ENCODE measurements at places on chromosomes 2 and 18.

DNA sequence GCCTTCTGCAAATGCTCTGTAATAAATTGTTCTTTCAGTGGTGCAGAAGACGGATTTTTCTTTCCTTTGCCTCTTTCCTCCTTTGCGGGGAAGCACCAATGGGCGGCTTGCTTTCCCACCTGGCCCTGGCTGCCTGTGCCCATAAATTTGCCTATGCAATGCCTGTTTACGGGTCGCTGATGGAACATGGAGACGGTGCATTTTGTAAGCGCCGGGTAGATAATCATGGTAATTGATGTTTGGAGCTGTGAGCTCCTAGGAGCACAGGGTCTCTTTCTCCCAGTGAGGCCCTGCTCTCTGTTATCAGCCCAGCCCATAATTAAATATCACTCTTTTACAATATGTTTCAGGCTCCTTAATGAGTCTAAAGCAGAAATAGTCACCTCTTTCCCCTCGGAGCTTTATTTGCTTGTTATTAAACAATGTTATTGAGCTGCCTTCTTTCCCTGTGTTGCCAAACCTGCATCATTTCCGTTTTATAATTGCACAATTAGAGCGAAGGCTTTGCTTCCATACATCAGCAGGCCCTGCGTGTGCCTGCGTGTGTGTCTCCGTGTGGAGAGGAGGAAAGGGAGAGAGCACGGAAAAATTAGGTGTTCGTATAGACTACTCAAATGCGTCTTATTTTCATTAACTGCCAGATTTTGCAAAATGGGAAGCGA, 437.4 kb upstream of the POU3F3 start:
- no peak for DNase-seq

DNA sequence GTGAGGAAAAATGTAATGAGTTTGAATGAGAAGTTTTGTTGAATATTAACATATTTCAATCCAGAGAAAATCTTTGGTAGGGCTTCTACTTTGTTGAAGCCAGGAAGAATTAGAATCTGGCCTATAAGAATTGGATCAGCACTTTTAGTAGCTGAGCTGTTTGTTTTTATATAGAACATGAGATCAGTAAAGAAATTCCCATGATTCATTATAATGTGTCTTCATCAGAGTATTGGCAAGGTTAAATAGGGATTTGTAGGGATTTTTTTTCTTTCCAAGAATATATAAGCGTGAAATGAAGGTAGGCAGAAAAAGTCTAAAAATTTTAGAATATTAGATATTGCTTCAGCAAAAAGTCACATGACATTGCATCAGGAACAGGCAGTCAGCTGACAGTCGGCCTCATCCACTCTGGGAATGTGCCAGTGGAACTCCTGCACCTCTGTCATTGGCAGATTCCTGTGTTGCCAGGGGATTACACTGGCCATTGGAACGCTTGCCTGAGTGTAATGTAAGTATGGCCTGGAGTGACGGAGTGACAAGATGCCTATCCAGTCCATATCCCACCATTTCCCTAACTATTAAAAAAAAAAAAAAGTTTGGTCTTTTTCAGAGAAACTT, 60.6 kb downstream of the SERTAD2 start:
- DNase-seq: no peak

GRCh38 chr18:53056064-53056463, 716.1 kb downstream of the DCC start:
- no peak for DNase-seq

GRCh38 chr2:199955007-199955338, 318 bp downstream of the TYW5 start:
- DNase-seq: no peak

GRCh38 chr18:76475450-76476194, 19.4 kb downstream of the ZNF516 start:
- no peak for DNase-seq

DNA sequence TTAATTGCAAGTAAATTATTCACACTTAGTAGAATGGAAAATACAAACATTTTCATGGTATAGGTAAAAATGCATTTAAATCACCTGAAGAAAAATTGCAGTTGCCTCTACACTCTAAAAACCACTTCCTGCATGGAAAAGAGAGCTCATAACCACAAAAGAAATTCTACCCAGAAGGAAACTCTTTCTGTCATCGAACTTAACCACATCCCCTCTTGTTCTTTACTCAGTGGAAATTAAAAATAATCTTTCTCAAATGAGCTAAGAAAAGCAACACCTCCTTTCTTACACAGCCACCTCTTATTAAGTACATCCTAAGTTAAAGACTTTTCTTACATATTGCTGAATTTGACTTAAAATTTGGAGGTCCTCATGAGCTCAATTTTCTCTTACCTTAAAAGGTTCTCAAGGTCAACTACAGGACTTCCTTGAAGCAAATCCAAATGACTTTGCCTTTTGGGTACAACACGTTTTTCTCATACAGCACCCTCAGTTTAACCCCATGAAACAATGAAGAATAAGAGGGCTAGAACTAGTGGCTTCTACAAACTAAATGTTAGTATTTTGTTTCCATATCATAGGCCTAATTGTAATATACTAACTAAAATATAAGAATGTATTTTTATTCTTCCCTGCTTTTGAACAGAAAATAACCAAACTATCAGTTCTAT, 109.1 kb upstream of the CRIM1 start:
- DNase-seq: no peak

DNA sequence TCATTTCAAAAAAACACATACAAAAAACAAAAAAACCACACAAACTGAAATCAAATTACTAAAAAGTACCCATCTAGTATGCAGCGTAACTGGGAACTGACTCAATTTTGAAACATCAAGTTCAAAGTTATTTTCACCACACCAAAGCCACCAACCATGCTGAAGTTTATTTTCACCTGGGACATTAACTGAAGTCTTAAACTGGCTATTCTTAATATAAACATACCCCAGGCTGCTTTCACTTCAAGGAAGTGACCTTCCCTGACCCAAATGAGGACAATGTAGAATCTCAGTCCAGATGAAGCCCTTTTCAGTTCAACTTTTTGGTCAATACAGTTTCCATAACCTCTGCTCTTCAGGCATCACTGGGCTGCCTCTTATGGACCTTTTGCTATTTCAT, 84.6 kb downstream of the PIGN start:
- no peak for DNase-seq

GRCh38 chr2:216879727-216880508, 20.1 kb upstream of the TNP1 start:
- peak; percentile 66 for DNase-seq

DNA sequence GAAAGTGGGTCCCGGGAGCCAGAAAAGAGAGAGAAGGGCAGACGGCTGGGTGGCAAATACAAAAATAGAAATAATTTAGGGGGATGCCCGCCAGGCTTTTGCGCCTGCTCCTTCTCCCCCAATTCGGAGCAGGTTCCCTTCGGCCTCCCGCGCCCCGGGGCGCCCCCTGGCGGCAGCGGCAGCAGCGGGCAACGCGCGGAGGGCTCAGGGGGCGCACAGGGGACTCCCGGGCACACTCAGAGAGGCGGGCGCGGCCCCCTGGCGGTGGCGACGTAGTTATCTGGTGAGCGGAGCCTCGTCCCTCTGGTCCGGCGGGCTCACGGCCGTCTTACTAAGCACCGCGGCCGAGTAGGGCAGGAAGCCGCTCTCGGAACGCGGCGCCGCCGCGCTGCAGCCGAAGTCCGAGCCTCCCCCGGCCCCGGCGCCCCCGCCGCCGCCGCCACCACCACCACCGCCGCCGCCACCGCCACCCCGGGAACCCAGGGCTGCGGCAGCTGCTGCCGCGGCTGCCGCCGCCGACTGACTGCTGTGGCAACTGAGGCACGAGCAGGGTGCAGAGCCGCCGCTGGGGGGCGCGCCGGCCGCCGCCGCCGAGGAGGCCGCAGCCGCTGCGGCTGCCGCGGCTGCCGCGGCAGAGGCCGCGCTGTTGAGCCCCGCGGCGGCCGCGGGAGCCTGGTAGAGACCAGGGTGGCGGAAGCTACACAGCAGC, 3.8 kb downstream of the EVX2 start:
- DNase-seq: no peak

GRCh38 chr18:44536046-44536445, 144.6 kb upstream of the SETBP1 start:
- no peak for DNase-seq

DNA sequence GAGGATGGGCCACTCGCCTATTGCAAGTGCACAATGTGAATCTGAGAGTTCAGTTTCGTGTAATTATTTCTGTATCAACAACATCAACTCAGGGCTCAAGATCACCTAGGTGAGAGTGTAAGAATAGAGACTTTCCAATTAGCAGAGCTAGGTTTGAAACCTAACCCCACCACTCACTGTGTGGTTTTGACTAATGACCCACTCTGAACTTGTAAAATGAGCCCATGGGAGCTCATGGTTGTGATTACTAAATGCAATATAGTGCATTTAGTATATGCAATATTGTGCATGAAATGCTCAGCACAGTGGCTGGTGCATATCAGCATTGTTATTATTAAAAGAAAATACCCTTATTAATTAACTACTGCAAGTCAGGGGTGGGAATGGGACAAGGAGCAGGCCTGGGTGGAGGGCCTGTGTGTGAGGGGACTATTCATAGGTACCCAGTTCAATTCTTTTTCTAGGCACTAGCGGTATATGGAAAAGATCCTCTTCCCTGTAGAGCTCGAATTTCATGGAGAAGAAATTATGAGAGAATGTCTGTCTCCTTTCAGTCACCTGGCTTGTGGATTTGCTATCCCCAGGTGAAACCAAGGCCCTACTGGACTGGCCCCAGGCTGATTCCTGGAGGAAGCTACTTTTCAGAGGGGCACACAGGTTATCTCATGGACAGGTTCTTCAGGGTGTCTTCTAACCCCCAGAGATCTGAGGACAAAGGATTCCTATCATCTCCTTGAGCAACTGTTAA, 169.5 kb downstream of the GFPT1 start:
- DNase-seq: no peak

DNA sequence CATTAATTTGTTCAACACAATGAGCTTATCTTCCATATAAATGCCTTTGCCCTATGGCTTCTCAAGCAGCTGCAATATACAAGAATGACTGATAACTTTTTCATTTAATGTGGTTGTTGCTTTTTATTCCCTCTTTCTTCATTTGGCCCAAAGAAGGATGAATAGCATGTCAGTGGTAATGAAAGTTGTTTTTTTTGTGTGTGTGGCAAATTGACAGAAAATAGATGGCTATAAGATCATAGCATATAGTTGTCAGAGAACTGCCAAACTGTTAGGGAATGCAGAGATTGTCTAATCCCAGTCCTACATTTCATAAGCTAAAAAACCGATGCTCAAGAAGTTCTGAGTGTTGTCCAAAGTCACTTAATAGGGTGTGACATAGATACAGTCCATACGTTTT, 244.3 kb downstream of the ACTR3 start:
- no peak for DNase-seq

- DNase-seq: no peak
Measured at GRCh38 chr2:221380062-221380461, 192.0 kb downstream of the EPHA4 start.

DNA sequence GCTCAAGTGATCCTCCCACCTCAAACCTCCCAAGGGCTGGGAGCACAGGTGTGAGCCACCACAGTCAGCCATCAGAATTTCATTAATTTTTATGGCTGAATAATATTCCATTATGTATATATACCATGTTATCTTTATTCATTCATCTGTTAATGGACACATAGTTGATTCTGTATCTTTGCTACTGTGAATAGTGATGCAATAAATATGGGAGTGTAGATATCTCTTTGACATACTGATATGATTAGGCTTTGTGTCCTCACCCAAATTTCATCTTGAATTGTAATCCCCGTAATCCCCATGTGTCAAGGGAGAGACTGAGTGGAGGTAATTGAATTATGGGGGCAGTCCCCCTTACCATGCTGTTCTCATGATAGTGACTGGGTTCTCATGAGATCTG, 38.2 kb upstream of the REEP1 start:
- no peak for DNase-seq

GRCh38 chr2:191087311-191087710, 63.5 kb downstream of the STAT4 start:
- DNase-seq: no peak

GRCh38 chr2:176473177-176473576, 203.9 kb downstream of the MTX2 start:
- DNase-seq: peak; percentile 79

DNA sequence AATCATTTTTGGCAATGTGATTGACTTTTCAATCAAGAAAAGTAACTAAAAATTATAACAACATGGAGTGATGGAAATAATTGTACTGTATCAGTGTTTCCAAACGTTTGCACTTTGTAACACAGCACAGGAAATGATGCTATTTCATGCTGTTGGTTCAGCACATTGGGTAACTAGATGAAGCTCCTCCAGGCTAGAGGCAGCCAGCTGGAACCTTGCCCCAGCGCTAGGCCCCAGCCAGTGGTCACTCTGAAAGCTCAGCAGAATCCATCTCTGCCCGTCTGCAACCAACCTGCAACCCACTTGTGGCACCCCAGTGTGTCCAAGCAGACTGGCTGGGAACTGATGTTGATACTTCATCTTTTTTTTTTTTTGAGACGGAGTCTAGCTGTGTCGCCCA, 15.3 kb downstream of the UNC50 start:
- DNase-seq: no peak

DNA sequence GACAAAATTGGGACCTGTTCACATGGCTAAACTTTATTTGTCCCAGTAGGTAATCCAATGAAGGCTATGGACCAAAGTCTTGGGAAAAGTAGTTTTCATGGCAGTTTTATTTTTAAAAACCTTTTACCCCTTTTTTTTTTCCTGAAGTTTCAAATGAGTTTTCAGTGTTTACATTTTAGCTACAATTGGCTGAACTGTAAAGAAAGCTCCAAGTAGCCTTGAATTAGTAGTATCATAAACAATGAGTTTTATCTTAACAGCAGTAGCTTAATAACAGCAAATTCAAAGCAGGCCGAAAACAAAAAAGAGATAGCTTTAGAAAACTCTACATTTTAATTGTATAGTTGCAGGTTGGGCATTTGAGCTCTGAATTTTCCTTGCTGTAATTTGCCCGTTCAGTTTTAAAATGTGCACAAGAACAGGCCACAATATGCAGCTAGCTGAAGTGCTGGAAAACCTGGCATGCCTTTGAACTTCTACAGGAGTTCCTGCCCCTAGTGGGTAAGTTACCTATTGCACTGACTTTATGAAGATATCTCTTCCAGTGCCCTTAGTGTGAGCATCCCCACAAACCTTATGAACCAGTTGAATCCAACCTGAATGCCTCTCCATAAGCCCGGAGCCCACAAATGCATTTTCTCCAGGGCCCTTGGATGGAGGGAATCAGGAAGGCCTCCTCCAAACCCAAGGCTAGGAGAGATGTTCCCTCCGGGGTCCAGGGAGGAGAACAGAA, 106.7 kb downstream of the XRCC5 start:
- no peak for DNase-seq

GRCh38 chr2:74841641-74842040, 7.7 kb downstream of the HK2 start:
- no peak for DNase-seq

DNA sequence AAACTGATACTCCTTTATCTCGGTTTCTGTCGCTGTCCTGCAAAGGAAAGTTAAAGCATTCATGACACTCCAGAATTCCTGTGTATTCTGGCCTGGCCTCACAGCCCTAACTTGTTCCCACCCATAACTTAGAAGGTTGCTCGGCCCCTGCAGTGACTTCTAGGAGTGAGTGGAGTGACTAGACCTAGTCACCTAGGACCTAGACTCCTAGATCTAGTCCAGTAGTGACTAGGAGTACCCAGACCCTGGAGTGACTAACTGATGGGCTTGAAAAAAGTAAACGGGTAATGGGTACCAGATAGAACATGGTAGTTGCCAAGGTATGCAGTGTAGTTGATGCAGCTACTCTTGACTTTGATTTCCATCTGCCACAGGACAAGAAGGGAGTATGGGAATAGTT, 181.8 kb downstream of the MYO1B start:
- DNase-seq: no peak
